ENCODE measurements at places on chromosomes 7 and 10.

DNA sequence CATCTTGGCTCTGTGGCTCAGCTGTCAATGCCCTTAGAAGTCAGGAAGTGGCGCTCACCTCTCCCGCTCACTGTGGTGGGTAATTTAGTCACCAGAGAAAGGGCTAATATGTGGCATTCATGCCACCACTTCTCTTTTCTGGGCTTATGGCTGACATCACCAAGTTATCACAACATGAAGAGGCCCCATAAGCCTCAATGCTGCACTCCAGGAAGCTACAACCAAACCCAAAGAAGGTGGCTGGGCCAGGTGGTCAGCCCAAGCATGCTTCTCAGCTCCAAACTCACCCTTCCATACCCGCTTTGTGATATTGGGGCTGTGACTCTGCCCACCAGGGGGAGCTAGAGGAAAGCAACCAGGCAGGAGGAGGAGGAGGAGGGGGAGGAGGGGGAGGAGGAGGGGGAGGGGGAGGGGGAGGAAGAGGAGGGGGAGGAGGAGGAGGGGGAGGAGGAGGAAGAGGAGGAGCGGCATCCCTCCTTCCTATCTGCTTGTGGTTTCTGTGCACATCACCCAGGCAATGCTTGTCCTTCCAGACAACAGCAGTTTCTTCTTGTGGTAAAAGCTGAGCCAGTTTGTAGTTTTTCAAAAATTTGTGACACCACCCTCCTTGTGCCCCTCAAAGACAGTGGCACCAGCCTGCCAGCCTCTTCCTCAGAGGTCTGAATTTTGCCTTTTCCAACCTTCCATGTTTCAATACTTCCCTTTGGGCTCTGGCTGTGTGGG, 42.1 kb downstream of the CYP26A1 start:
- DNase-seq = peak; percentile 45

GRCh38 chr10:8424555-8425211, 370.2 kb downstream of the GATA3 start:
- no peak for DNase-seq

GRCh38 chr7:130996205-130996832, 262.3 kb upstream of the KLF14 start:
- no peak for DNase-seq

DNA sequence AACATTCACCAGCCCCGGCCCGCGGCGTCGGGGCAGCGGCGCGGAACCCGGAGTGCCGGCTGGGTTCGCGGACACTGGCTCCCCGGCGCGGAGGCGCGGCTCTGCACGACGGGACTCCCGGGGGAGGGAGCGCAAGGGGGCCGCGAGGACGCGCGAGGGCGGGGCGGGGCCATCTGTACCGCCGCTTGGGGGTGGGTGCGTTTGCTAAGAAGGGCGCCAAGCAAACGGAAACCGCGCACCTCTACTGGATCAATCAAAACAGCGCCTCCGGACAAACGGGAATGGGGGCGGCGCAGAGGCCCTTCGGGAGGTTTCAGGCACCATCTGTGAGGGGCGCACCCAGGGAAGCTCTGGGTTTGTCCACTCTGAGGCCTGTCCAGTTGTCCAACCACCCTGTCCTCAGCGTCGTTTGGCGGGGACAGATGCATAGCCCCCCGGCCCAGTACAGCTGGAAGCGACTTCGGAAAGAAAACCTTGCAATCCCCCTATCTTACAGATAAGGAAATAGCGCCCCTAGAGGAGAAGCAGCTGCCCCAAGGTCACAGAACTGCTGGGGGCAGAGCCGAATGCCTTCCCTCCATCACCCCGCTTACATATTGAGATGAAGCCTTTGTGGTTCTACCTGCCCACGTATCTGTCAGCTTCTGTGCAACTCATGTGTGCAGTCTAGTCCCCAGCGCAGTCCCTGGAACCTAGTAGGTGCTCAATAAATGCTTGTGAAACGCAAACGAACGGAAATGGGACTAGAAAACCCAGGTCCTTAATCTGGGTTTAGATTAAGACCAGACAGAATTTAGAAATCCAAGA, 10.7 kb upstream of the SLIT1 start:
- peak; percentile 54 for DNase-seq

- DNase-seq = no peak
Measured at GRCh38 chr10:82882722-82883121, 1007.7 kb downstream of the NRG3 start.

DNA sequence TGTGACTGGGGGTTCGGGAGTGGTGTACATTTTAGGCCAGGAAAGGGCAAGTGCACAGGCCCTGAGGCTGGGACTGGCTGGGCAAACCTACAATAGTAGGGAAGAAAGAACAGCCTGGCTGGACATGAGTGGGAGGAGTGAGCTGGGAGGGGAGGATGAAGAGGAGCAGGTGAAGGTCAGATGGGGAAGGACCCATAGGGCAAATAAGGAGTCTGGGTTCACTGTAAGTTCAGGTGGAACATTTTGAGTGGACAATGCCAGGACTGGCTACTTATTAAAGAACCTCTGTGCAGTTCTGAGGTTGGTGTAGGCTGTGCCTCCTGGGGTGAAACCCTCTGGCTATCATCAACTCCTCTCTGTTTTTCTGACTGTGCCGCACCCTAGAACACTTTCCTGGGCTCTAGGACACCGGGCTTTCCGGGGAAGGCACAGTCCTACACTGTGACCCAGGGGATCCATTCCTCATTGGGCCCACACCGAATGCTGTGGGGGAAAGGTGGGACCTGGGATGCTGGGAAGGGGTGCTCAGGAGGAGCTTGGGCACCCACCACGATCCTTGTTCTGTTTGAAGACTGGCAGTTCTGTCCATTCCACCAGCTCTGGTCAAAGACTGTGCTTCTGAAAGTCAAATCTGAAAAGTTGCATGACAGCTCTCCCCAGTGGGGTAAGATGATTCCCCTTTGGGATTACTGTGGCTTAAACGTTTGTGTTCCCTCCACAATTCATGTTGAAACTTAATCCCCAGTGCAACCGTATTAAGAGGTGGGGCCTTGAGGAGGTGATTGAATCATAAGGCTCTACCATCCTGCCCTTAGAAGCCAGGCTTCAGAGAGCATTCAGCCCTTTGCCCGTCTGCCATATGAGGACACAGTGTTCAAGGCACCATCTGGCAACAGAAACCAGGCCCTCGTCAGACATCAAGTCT, 4.0 kb upstream of the MMP21 start:
- no peak for DNase-seq

- DNase-seq = peak; percentile 16
Measured at GRCh38 chr10:28503114-28503513, 29.8 kb upstream of the WAC start.

DNA sequence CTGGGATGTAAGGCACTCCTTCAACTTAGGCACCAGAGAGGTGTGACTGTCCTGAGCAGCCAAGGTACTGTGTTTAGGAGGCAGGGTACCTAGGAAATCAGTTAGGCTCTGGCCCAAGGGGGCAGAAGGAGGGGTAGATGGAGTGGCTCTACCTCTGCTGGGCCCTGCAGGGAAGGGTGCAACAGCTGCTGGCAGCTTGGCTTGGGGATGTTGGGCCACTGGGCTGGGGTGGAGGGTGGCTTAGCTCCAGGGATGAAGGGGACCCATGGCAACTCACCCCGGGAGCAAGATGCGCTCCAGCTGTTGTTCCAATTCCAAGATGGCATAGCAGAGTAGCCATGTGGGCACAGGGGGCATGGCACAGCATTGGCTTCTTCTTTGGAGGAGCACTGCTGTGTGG, 42.1 kb downstream of the NEURL1 start:
- DNase-seq = no peak

DNA sequence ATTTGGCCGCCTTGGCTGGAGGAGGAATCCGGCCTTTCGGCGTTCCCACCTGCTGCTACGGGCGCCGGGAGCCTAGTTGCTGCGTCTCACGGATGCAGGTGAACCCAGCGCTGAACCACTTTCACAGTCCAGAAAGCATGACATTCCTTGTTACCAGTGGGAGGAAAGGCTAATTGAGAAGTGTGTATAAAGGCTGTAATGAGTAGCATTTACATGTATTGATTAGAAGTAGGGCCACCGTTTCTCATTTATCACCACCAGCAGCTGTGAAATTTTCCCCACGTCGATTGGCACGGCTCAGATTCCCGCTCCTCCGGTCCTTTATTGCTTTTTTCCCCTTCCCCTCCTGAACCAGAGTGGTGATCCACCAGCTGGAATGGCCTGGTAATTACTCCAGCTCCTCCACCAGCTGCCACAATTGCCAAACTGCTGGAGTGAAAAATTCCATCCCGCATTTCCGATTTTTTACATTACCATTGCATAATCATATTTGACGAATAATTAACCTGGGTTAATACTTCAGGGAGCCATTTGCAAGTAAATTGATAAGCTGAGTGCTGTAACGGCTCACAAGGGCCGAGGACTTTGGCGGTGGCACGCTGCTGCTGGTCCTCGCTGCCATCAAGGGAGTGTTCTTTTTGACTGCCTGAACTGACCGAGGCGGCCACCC, 153.3 kb downstream of the POU6F2 start:
- no peak for DNase-seq

DNA sequence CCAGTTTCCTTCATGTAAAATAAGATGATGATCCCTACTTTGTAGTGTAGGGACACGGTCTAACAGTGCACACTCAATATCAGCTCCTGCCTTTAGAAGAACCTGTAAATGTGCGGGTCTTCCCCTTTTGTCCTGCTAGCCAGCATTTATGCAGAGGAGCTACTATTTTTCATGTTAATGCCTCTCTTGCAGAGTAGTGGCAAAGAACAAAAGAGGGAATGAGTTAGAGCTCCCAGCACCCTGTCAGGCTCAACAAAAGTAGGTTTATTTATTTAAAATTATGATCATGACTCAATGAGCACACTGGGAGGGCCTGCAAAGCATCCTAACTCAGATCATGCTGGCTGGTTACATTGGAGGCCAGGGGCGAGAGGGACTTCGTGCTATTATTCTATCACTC, 414.5 kb upstream of the COBL start:
- DNase-seq = no peak

GRCh38 chr10:73591935-73592699, 975 bp upstream of the USP54 start:
- peak; percentile 43 for DNase-seq

DNA sequence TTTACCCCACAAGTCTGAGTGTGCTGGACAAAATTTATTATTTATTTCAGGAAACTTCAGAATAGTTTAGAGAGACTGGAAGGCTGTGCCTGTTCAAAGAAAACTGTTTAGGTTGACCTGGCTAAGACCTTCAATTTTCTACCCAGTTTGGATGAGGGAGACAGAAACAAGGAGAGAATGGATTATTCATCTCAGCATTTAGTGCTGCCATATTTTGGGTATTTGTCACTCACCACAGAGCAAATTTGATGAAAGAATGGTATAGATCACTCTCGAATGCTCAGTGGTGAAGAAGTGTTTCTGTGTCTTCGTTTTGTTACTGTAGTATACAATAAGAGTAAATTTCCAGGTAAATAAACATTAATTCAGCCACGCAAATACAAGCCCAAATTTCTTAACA, 71.8 kb downstream of the SEMA3C start:
- DNase-seq = no peak

DNA sequence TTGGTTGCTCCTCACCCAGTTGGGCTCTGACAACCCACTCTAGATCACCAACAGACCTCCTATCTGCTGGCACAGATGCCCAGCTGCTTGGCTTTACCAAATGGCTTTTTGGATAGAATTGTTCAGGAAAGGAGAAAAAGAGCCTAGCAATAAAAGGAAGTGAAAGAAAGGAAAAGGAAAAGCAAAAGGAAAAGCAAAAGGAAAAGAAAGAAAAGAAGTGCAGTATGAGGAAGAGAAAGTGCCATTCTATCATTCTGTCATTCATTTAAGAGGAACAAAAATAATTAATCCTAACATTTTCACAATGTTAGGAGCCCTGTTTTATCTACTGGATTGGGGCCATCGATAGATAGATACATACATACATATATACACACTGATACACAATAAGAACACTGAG, 353.6 kb downstream of the THSD7A start:
- no peak for DNase-seq

DNA sequence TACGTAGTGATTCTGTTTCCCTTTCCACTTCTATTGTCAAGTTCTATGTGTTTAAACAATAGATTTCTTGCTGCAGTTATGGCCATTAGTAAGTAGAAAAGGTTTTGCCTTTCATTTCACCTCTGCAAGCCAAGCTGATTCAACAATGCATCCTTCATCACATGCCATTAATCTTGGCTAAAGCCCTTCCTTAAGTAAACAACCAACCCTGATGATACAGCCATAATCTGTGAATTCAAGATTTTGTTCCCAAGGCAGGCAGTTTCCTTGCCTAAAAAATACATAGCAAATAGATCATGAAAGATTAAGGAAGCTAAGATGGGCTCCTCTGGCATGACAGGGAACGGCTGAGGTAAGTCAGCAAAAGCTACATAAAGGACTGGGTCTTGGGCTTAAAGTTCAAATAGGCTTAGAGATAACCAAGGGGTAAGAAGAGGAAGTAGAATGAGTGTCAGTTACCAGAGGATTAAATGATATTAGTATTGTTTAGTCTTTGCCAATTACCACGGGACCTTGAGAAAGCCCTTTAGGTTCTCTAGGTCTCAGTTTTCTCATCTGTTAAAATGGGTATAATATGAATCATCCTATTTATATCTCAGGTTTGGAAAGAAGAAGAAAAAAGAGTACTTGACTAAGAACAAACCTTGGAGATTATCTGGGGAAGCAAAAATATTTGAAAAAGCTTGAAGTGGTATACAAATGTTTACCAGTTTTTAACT, 35.9 kb upstream of the ANK3 start:
- DNase-seq = peak; percentile 62

DNA sequence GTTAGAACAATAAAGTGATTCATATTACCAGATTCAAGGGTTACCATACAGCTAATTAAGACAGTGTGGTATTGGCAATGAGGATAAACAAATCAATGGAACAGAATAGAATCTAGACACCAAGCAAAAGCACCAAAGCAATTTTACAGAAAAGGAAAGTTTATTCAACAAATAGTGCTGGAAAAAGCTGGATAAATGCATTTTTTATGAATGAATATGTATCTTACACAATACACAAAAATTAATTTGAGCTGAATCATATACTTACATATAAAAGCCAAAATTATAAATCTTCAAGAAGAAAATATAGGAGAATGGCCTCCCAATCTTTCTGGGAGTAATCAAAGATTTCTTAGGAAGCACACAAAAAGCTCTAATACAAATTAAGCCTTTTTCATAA, 220.4 kb upstream of the PTN start:
- DNase-seq = peak; percentile 66

DNA sequence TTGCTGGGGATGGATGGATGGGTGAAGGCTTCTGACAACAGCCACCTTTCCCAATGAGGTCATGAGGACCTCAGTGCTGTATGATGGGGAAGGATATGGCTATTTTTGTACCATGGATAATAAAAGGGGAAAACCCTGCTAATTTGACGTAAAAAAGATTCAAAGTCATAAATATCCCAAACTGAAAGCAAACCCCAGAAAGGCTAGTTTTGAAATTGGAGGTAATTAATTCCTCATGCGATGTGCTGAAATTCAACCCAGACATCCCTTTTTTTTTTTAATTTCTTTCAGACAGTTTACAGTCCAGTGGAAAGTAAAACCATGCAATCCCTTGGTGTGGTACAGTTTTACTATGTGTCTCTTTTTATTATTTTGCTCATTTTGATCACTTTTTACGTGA, 254.5 kb upstream of the BMPER start:
- no peak for DNase-seq

GRCh38 chr7:130881091-130881798, 147.2 kb upstream of the KLF14 start:
- no peak for DNase-seq

- no peak for DNase-seq
Measured at GRCh38 chr7:158470336-158470735, 117.3 kb downstream of the PTPRN2 start.

GRCh38 chr7:15168489-15168888, 265.9 kb upstream of the DGKB start:
- DNase-seq = peak; percentile 20
